Non-pigmented ciliary epithelial cell (primary cell): ENCODE measurements at places on chromosomes 5 and 9.

DNA sequence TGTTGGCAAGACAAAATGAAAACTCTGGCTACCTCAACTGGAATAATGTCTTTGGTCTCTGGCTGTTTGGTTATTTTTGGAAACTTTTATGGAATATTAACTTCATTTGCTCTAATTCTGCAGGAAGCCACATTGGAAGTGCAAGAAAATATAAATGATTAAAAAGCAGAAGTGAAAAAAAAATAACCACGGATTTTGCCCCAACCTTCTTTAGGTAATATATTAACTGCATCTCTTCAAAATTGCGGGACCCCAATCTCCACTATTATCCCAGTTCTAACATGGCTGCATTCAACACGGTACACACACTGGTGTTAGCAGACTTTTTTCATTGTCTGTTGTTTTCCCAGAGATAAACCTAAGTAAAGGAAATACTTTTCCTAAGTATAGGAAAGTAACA lies 23.0 kb downstream of the GLIS3 start:
- no peak for DNase-seq

DNA sequence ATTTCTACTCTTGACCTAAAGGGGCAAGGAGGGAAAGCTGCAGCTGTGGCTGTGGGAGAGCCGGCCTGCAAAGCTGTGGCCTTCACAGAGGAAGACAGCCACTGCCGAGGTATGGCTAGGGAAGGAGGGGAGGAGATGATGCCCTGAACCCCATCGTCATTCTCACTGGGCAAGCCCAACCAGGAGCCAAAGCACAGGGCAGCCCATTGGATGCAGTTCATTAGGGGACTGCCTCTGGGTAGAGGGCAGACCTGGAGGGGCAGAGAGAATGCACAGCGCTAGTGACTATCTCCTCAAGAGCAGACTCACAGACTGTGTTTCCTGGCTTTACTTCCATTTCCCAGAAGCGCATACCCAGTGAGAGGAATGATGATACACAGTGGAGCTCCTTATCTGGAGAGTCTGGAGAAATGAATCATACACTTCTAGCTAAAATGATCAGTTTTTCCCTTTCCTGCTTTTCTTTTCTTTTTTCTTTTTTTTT lies 47.2 kb upstream of the TTC23L start:
- DNase-seq: peak; percentile 48

DNA sequence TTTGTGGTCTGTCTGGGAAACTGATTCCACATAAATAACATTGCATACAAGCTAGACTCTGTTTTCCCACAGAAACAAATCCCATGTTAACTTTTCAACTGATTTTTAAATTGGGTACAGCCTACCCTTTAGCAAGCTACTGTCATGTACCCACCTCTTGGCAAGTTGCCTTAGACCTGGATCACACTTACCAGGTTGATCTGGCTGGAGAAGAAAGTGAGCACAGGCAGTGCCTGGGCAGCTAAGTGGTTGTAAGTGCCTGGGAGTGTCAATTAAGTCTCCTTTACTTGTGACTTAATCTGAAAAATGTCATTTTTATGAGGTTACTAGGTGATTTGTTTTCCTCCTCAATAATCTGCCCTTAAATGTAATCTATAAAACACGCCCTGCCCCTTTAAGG lies 336.4 kb downstream of the ARL15 start:
- no peak for DNase-seq

- DNase-seq: no peak
Observed at GRCh38 chr5:54601411-54602230, 84.1 kb downstream of the SNX18 start.
